ENCODE measurements at places on chromosomes 13 and 19. TPM values are rescaled to one million over a fixed set of nuclear protein-coding genes. Genes with fewer than 3 reads are reported as not detected.

GRCh38 chr13:64083396-64083795 is 2667.7 kb upstream of the PCDH20 start:
- DNase-seq, result no peak

DNA sequence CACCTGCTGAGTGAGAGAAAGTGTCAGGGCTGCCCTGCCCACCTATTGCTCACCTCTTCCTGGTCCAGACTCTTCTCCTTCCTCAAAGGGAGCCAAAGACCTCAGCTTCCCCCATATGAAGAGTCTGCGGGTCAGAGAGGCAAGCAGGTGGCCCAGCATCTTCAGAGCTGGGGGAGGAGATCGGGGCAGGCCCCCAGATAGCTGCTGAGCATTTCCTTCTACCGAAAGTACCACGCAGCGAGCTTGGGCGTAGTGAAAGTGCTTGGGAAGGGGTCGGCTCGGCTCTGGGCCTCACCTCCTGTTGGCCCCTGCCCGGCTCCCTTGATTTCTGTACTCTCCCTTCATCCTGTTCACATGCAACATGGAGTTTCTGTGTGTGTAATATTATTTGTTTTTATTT is 12.2 kb upstream of the ZNF536 start:
- DNase-seq, result no peak

DNA sequence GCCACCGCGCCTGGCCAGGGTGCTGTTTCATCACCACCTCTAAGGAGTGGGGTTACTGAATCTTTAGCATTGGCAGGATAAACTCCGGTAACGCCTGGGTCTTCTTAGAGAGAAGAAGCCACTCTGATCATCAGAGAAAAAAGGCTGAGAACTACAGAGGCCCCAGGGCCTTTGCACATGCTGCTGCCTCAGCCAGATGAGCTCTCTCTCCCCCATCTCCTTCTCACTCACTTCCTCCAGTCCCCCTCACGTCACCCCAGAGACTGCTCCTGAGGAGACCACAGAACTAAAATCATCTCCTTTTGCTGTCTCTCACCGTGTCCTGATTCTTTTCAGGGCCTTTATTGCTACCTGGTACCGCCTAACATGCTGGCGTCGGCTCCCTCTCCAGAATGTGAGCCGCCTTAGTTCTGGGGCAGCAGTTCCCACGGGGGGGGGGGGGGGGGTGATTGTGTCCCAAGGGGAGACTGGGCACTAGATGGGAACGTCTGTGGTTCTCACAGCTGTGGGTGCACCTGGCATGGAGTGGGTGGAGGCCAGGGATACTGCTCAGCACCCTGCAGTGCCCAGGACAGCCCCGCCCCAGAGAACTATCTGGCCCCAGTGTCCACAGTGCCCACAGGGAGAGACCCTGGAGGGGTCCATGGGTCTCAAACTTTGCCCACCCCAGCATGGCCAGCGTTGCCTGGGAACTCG is 5.1 kb upstream of the DIRAS1 start:
- no peak for DNase-seq

GRCh38 chr13:22846551-22846950 is 334.2 kb upstream of the SGCG start:
- no peak for DNase-seq

DNA sequence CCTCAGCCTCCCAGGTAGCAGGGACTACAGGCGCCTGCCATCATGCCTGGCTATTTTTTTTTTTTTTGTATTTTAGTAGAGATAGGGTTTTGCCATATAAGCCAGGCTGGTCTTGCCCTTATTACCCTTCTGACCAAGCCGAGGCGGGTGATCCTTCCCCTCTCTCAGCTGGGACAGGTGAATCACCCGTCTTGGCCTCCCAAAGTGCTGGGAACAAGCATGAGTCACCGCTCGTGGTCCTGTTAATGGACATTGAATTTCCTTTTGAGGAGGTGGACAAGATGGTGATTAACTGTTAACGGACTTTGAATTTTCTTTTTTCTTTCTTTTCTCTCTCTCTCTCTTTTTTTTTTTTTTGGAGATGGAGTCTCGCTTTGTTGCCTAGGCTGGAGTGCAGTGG is 10.6 kb downstream of the CD70 start:
- no peak for DNase-seq

GRCh38 chr13:78078168-78078567 is 159.5 kb upstream of the EDNRB start:
- DNase-seq, result no peak

DNA sequence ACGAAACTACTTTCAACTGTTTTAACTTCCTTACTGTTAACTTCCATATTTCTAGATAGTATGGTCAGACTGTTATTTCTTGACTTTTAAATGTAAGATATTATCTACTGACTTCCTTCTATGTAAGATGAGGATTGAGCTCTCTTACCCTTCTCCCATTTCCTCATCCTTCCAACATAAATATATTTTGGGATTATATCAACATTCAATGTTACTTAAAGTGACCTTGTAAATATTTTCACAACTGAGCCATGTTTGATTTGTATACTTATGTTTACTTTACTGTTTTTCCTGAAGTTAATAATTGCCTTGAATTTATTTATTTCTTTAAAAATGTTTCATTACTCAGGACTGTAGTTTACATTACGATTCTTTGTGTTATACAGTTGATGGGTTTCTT is 148.7 kb downstream of the ZIC5 start:
- no peak for DNase-seq

DNA sequence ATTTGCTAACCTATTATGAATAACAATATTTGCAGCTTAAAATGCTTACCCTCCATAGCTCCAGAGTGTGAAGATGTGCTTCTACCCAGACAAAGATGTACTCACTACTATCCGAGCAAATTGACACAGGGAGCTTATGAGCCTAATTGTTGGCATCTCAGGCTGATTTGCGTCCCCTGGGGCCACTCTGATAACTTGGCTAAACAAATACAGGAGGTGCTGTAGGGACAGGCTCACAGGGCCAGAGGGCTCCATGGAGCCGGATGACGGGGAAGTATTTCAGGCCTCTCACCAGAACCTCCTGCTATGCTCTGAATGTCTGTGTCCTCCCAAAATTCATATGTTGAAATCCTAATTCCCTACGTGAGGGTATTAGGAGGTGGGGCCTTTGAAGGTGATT is 26.7 kb upstream of the C19orf12 start:
- DNase-seq, result no peak

DNA sequence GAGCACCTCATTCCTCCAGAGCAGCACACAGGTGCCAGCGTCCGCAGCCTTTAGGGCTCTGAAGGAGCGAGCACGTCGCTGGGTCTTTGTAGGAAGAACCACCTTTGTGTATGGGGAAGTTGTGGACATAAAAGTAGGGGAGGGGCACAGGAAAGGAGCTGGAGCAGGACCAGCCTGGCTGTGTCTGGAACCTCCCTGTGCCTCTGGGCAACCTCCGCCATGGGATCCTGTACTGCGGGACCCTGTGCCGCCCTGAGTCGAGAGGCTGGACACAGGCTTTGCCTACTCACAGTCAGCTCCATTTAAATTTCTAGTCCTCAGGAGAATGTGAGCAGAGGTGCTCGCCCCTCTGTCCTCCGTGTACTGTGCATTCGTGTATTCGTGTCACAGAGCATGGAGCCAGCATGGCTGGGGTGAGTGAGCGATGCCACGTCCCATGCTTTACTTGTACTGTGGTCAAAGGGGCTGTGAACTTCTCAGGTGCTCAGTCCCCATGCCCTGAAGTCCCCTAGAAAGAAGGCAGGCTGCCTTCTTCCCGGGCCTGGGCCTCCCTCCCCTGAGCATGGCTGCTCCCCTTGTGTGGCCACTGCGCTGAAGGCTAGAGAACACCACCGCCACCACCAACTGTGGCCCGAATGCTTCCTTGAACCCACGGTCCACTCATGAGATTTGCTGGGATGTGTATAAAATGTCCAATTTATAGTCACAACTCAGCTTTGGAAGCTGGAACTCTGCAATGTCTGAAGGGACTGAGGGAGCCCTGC is 99.9 kb downstream of the TEX29 start:
- no peak for DNase-seq

DNA sequence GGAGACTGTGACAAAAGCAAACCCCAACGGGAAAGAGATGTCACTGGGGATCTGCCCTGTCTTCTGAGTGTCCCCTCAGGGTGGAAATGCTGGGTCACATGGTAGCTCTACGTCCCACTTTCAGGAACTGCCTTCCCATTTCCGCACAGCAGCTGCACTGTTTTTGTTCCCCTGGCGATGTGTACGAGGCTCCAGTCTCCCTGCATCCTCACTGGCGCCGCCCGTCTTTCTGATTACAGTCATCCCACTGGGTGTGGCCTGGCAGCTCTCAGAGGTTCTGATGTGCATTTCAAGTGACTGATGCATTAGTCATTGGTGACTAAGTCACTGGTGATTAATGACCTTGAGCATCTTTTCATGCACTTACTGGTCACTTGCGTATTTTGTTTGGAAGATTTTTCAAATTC is 21.2 kb downstream of the PCID2 start:
- DNase-seq, result no peak

DNA sequence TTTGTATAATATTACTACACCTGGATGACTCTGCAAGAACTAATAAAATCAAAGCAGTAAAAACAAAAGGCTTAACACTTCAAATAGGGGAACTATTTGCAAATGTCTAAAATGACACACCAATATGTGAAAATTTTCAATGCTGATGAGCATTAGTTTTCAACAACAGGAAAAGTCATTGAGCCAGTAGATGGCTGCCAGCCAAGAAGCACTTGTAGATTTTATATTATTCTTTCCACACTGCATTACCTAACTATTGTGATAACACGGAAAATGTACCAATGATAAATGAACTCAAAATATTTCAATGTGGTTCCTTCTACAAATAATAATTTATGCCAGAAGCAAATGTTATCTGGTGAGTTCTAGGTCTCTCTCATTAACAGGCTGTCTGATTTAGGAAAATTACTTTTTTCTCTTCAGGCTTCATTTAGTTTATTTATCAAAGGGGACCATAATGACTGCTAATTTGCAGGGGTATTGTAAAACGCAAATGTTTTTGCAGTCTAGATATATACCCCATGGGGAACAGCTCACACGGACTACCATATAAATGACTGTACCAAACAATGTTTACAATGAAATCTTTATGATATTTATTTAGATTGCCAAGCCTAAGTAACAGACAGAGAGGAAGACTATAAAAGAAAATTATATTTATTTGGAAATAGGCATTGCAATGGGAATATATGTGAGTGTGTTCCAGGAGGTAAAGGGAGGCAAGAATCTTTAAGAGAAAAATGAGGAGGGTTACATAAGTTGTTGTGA is 407.8 kb downstream of the LIG4 start:
- no peak for DNase-seq

GRCh38 chr13:71252184-71252704 is 614.8 kb downstream of the DACH1 start:
- DNase-seq, result no peak

- no peak for DNase-seq
These were observed 232.4 kb downstream of the POSTN start for GRCh38 chr13:37366044-37366770.

DNA sequence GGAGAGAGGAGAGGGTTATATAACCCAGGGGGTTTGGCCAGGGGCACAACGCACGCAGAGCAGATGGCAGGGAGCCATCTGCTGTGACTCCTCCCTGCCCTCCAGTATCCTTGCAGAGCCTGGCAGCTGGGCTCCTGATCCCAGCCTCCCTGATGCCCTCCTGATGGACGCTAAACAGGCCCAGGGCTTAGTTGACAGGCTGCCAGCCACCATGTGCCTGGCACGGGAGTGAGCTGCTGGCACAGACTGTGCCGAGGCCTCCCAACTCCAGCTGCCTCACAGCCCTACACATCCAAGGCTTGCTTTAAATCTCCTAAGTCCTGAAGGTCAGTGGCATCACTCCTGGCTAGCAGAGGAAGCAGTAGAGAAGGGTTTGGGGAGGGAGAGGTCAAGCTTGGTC is 16.7 kb downstream of the SYDE1 start:
- no peak for DNase-seq

Gene SMAD9
- 32.6 TPM for polyA plus RNA-seq

Gene ZNF835
- polyA plus RNA-seq, result 4.4 TPM

Gene MADCAM1
- polyA plus RNA-seq, result 5.3 TPM

Gene PRTN3
- 1.2 TPM for polyA plus RNA-seq

All from renal pelvis (tissue), 12 donors.